ENCODE measurements at places on chromosomes 7 and 10.

GRCh38 chr7:38660427-38661099 lies 29.4 kb upstream of the AMPH start:
- peak; percentile 6 for DNase-seq

GRCh38 chr7:75688200-75689136 lies 50.3 kb downstream of the HIP1 start:
- no peak for DNase-seq

DNA sequence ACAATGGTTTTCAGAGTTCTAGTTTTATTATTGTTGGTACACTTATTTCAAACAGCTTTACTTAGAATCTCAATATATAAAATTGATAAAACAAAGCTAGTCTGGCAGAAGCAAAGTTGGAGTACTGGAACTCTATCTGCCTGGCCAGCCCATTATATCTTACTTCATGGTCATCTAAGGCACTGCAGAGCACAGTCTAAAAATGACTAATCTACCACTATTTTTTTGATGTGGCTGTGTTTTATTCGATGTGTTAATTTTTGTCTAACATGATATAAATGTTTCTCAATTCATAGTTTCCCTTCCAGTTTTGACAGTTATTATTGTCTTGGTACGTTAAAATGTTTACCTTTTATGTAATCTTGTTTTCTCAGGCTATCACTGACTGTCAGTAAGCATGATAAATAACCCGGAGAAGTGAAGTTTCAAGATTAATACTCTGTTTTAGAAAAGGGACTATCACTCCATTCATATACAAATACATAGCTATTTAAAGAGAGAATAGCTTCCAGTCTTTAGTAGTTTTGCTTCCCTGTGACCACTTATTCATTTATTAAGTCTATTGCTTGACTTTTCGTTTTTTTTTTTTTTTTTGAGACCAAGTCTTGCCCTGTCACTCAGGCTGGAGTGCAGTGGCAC lies 60.6 kb upstream of the CSTF2T start:
- no peak for DNase-seq

GRCh38 chr10:22609251-22609650 lies 105.1 kb downstream of the PIP4K2A start:
- DNase-seq, result no peak

Data from GDM1 (cell line).